Activated naive CD8-positive, alpha-beta T cell treated with anti-CD3 and anti-CD28 coated beads for 36 hours (primary cell): ENCODE measurements at places on chromosomes 11 and 22. TPM values are rescaled to one million over a fixed set of nuclear protein-coding genes. Genes with fewer than 3 reads are reported as not detected.

DNA sequence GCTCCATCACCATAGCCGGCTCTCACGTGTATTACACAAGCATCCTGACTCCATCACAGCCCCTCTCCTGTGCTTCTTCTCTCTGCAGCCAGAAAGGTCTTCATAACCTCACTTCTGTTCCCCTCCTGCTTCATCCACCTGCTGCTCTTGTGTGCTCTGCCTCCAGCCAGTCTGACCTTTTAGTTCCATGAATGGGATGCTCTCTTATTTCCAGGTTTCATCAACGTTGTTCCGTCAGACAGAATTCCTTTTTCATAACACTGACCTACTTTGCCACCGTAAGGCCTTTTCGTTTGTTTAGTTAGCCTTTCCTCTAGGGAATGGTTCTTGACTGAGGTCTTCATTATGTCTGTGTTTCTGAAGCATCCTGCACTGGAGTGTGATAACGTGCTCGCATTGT lies 18.8 kb downstream of the GRAMD1B start:
- peaks cover 1% of the 10 kb centered on the region for H3K36me3 ChIP-seq
- no peak overlapping the region for H3K4me3 ChIP-seq
- no peaks in the 10 kb centered on the region for H3K27me3 ChIP-seq
- H3K27ac ChIP-seq: no peak overlapping the region

DNA sequence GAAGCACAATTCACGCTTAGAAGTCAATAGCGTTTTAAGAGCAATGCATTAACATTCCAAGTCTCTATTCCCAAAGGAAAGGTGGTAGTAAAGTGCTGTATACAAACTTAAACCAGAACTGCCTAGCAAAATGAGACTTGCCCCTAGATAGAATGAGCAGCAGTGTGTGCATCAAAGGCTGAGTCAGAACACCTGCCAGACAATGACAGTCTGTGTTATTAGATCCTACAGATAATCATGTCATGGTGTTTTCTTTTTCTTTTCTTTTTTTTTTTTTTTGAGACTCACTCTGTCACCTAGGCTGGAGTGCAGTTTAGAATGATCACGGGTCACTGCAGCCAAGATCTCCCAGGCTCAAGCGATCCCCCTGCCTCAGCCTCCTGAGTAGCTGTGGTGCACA lies 1.6 kb downstream of the RTCB start:
- no peak for DNase-seq
- peak overlapping the region; percentile 96 for H3K4me3 ChIP-seq
- H3K36me3 ChIP-seq: peaks cover 38% of the 10 kb centered on the region
- H3K4me1 ChIP-seq: peaks cover 48% of the 10 kb centered on the region
- H3K27me3 ChIP-seq: no peaks in the 10 kb centered on the region

DNA sequence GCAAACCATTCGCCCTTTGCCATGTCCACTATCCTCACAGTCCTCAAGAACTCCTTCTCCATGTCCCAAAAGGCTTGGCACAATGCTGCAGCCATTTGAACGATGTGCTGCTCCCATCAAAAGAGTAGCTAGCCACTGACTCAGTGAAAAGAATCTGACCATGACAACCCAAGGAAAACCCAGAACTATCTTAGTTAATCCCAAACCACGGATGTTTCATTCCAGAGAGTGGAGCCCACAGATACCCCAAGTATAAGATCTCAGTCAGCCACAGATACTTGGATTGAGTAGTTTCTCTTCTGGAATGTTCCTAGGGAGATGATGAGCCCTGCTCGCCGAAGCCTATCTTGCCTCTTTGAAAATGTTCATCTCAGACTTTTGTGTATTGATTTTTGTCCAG lies 176.9 kb downstream of the NAV2 start:
- H3K4me1 ChIP-seq: no peaks in the 10 kb centered on the region
- no peaks in the 10 kb centered on the region for H3K36me3 ChIP-seq
- DNase-seq: no peak

DNA sequence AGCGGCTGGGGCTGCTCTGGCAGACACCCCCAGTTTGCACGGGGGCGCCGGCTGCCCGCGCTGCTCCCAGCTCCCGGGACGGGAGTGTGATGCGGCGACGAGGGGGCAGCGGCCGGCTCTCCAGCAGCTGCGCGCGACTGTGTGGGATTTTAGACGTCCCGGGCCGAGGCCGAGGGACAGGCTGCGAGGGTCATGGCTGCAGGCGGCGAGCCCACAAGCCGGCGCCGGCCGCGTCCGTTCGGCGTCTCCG lies 159 bp downstream of the FZD4 start:
- peaks cover 61% of the 10 kb centered on the region for H3K27me3 ChIP-seq
- no peak for DNase-seq
- H3K4me3 ChIP-seq: no peak overlapping the region
- no peaks in the 10 kb centered on the region for H3K36me3 ChIP-seq
- H3K4me1 ChIP-seq: peaks cover 7% of the 10 kb centered on the region

GRCh38 chr11:16365581-16366228 lies 9.4 kb upstream of the SOX6 start:
- H3K36me3 ChIP-seq: no peaks in the 10 kb centered on the region
- H3K27me3 ChIP-seq: no peaks in the 10 kb centered on the region

- H3K36me3 ChIP-seq: no peaks in the 10 kb centered on the region
- H3K4me1 ChIP-seq: no peaks in the 10 kb centered on the region
- H3K27me3 ChIP-seq: peaks cover 29% of the 10 kb centered on the region
- H3K27ac ChIP-seq: no peak overlapping the region
- H3K4me3 ChIP-seq: no peak overlapping the region
These were observed 17.0 kb upstream of the PANX1 start for GRCh38 chr11:94111660-94112059.

GRCh38 chr22:50481440-50482106 lies at the start of gene ADM2:
TSS of gene ADM2 (plus strand) at chr22:50481543. CDS start at chr22:50481848, 305 bp downstream.
- H3K27me3 ChIP-seq: peaks cover 7% of the 10 kb centered on the region
- peaks cover 4% of the 10 kb centered on the region for H3K4me1 ChIP-seq
- DNase-seq: peak; percentile 69
- no peaks in the 10 kb centered on the region for H3K36me3 ChIP-seq
- H3K27ac ChIP-seq: peak within 1 kb of the TSS; percentile 63

- no peak overlapping the region for H3K27ac ChIP-seq
- H3K27me3 ChIP-seq: no peaks in the 10 kb centered on the region
- no peaks in the 10 kb centered on the region for H3K4me1 ChIP-seq
- DNase-seq: no peak
These were observed 366.7 kb upstream of the TENM4 start for GRCh38 chr11:79807506-79807905.

GRCh38 chr22:27088026-27088425 lies 430.6 kb downstream of the MIAT start:
- H3K36me3 ChIP-seq: no peaks in the 10 kb centered on the region
- H3K4me3 ChIP-seq: no peak overlapping the region
- no peak overlapping the region for H3K27ac ChIP-seq
- peaks cover 7% of the 10 kb centered on the region for H3K27me3 ChIP-seq
- DNase-seq: no peak
- no peaks in the 10 kb centered on the region for H3K4me1 ChIP-seq

DNA sequence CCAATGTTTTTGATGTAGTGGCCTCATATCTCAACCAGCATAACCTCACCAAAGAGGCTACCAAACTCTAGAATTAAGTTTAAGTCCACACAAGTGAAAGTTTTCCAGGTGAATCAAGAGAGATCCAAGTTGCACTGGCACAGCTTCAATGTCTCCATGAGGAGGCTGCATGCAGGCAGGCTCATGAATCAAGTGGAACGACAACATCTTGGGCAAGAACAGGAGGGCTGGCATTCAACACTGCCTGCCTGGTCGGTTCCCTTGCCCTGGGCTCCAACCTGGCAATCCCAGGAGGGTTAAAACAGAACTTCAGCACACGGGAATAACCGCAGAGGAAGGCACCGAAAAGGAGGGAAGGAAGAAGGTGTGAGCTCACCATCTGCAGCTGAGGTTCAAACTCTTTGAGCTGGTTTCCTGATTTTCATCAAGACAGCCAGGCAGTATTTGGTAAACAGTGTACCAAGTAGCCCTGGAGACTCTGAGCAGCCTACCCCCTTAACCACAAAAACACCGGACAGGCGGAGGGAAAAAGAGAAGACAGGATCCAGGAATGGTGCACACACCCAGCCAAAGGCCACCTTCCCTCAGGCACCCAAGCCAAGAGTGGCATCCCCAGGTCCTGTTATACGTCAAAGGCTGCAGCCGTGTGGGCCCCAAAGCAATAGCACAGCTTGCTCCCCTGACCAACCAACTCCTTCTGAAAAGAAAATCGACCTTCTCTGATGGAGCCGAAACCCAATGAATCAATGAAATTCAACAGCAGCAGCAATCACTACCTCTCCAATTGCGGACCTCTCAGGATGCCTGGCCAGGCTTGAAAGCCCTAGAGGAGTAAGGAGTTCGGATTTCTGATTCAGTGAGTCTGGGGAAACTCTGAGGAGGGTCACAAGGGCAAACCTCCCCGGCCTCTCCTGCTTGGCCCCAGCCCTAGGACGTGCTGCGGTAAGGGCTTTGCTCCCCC lies 1.3 kb downstream of the PACSIN2 start:
- peaks cover 2% of the 10 kb centered on the region for H3K36me3 ChIP-seq
- H3K27me3 ChIP-seq: no peaks in the 10 kb centered on the region
- no peak for DNase-seq
- peaks cover 37% of the 10 kb centered on the region for H3K4me1 ChIP-seq
- H3K27ac ChIP-seq: peak overlapping the region; percentile 76

- H3K27me3 ChIP-seq: no peaks in the 10 kb centered on the region
- H3K27ac ChIP-seq: no peak overlapping the region
- H3K4me3 ChIP-seq: no peak overlapping the region
- H3K4me1 ChIP-seq: no peaks in the 10 kb centered on the region
These were observed 174.5 kb downstream of the CEP164 start for GRCh38 chr11:117502015-117502778.

DNA sequence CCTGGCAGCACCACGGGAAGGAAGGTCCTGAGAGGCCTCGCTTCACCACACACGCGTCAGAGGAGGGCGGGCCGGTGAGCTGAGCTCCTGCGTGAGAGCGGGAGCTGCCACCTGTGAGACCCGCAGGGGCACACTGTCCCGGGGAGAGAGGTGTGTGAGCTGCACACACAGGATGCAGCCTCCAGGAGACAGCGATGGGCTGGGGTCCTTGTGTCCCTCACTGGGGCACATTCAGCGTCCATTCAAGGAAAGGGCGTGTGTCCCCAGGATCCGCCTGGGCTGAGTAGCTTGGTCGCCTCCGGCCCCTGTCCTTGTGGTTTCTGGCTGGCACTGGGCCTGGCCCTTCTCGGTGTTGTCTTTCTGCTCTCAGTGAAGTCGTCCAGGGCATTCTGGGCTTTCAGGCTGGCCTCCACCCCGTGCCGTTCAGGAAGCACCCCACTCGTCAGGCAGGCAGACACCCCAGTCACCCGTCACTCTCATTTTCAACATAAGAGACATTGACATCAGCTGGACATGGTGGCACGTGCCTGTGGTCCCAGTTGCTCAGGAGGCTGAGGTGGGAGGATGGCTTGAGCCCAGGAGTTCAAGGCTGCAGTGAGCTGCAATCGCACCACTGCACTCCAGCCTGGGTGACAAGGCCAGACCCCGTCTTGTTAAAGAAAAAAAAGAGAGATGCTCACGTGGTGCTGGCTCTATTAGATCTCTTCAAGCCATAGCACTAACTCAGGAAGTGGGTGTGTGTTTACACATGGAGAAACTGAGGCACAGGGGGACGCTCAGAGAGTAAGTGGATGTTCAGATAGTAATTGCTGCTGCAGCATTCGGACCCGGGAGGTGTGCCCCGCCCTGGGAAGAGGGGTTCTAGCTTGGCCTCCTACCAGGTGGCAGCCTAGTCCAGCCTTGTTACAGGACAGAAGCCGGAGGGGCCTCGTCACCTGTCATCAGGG lies 1081.6 kb downstream of the BRD1 start:
- H3K4me1 ChIP-seq: no peaks in the 10 kb centered on the region
- DNase-seq: no peak
- no peak overlapping the region for H3K4me3 ChIP-seq
- no peaks in the 10 kb centered on the region for H3K27me3 ChIP-seq
- no peaks in the 10 kb centered on the region for H3K36me3 ChIP-seq

DNA sequence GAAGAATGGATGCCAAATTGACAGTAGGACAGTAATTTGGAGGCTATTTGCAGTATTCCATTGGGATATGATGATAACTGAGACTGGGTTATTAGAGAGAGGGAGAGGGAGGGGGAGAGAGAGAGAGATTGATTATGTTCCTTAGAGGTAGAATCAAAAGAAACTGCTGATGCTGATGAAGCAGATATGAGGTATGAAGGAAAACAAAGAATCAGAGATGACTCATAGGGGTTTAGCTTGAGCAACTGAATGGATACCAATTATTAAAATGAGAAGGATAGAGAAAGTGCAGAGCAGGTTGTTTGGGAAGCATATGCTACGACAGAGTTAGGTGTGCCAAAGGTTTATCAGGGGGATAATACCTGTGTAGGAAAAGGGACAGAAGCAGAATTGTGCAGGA lies 12.8 kb upstream of the NUCB2 start:
- no peak for DNase-seq

DNA sequence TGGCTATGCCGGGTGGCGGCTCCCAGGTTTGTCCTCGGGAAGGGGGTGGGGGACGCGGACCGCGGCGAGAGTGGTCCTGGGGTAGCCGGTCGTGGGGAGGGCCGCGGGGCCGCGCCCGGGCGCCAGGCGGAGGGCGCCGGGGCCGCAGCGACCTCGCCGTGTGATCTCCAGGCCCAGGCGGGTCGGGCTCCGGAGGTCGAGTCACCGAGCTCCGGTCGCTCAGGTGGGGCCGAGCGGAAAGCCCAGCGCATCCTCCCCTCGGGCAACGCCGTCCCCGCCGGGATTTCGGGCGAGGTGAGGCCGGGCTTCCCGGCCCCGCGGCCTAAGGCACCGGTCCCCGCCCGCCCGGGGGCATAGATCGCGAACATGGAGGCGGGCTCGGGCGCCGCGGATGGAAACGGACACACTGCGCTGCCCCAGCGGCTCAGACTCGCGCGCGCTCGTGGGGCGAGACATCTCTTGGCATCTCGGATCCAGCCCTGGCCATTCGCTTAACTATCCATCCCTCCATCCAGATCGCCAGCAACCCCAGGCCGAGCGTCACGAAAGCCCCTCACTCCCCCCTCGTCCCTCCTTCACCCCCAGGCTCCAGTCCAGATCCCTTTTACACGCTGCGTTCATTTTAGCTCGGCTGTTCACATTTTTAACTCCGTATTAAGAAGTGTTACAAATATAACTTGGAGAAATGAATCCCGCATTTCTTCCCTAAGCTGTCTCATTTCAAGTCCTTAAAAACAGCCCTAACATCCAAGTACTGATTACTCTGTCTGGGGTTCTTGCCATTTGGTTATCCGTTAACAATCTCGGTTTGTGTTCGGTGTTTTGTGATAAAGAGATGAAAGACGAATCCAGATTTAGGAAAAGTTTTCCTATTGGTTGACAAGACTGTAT lies 460 bp downstream of the ZC3H12C start:
- H3K36me3 ChIP-seq: no peaks in the 10 kb centered on the region
- H3K4me3 ChIP-seq: peak overlapping the region; percentile 70
- H3K27ac ChIP-seq: no peak overlapping the region
- H3K27me3 ChIP-seq: peaks cover 53% of the 10 kb centered on the region

The MS4A12 gene
- total RNA-seq: not detected

The MS4A4E gene
- total RNA-seq: not detected

The IFITM2 gene
- total RNA-seq: 496 TPM

The GAB4 gene
- 0.16 TPM for total RNA-seq

The PDGFD gene
- total RNA-seq: not detected

The SPTBN2 gene
- 1.4 TPM for total RNA-seq

The CTNND1 gene
- total RNA-seq: 8.2 TPM

The TEX12 gene
- 0.26 TPM for total RNA-seq

The TAGLN gene
- total RNA-seq: 2.0 TPM
